CD4-positive, alpha-beta T cell treated with Interleukin-1 beta for 1 hour (primary cell): ENCODE measurements at places on chromosomes 13 and 19.
A peak's percentile ranks its signal among the peaks of the same experiment; 100 is the strongest.

DNA sequence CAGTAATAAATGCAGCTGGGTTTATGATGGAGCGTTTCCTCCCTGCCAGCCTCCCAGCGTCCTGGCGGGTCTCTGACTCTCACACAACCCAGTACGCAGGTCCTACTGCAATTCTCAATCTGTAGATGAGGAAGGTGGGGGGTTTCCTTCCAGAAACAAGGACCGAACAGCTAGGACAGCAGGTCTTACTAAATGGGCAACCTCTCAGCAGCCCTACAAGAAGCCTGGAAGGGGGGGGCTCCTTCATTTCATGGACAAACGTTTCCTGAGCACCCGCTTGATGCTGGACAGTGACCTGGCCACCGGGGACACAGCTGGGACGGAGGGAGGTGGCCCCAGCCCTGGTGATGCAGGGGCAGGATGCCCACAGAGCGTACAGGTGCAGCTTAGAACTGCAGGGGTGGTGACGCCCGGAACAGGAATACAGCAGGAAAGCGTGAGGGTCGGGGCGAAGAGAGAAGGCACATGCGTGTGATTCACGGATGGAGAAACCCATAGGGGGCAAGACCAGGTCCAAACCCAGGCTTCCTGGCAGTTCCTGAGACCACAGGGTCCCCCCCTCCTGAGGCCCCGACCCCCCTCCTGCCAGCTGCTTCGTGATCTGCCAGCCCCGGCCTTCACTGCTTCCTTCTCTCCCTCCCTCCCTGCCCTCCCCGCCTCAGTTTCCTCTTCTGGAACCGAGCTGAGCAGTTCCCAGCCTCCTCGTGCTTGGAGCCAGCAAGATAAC lies 732 bp upstream of the C2CD4C start:
- no peak for DNase-seq

DNA sequence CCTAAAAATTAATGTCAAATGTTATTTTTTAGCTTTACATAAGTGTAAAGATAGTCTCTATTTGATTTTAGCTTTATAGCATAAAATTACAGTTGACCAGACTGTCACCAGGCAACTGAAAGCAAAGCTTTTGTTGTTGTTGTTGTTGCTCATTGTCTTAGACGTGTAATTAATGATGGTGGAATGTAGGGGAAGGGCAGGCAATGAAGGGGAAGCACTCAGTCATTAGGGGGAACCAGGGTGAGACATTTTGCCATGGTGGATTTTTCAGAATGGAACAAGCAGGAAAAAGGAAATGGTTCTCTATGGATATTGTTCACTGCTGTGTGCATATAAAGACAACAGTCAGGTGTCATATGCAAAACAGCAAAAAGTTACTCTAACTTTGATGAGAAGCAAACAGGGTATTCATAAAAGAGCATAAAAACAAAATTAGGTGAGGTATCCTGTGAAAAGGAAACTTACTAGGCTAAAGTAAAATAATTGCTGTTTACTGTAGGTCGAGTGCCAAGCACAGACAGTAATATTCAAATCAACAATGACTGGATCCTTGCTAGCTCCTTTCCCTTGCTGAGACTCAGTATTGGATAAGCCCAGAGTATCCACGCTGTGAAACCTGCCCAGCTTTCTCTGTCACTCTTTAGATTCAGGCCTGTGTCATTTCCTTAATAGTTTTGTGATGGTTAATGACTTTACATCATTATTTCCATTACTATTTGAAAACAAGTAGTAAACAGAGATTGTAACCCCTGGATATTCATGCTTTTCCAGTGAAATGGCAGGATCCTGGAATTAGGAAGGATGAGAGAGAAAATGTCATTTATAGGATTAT lies 110.5 kb downstream of the LRCH1 start:
- no peak for DNase-seq

- DNase-seq: no peak
These were observed 6.6 kb upstream of the MCF2L start for GRCh38 chr13:112962396-112962795.

- no peak for DNase-seq
These were observed 11.3 kb upstream of the POU2F2 start for GRCh38 chr19:42143341-42144234.

DNA sequence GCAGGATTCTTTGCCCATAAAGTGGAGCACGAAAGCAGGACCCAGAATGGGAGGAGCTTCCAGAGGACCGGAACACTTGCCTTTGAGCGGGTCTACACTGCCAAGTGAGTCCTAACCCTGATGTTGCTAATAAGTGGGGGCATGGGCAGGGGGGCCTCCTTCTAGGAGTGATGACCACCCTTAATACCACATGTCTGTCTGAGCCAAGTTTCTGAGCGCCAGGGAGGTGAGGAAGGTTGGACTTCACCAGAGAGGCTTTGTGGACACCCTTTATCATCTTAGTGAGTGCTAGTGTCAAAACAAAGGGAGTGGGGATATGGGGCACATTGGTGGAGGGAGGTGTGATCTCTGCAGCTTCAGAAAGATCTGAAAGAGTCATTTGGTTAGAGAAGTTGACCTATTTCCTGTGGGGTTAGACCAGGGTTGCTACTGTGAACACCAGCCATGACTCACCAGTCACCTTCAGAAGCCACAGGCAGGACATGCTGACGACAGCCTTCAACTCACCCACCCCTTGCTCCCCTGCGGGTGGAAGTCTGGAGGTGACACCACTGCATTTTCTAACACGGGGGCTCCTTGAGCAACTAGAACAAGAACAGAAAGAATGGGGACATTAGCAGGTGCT lies 8.8 kb downstream of the ALOX5AP start:
- peak; percentile 89 for DNase-seq
